NCI-H526 treated with DMSO at 0.1 percent for 48 hours (cell line): ENCODE measurements at places on chromosomes 12 and 14.

DNA sequence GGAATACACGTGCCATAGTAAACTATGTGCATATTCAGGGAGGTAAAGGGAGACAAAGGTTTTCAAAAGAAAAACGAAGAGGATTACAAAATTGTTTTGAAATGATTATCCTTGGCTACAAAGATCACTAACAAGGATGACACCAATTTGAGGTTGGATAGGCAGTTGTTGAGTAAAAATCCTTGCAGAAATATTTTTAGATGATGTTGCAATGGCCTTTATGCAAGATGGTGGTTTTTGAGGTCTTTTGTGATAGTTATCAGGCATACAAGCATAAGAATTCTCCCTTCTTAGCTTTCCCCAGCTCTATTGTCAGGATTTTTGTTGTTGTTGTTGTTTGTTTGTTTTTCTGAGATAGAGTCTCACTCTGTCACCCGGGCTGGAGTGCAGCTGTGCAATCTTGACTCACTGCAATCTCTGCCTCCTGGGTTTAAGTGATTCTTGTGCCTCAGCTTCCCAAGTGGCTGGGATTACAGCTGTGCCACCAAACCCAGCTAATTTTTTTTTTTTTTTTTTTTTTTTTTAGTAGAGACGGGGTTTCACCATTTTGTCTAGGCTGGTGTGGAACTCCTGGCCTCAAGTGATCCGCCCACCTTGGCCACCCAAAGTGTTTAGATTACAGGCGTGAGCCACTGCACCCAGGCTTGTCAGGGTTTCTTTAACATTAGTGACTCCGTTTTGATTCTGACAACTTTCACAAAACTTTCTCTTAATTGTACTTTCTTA, 7.8 kb downstream of the RNASE1 start:
- DNase-seq: no peak

DNA sequence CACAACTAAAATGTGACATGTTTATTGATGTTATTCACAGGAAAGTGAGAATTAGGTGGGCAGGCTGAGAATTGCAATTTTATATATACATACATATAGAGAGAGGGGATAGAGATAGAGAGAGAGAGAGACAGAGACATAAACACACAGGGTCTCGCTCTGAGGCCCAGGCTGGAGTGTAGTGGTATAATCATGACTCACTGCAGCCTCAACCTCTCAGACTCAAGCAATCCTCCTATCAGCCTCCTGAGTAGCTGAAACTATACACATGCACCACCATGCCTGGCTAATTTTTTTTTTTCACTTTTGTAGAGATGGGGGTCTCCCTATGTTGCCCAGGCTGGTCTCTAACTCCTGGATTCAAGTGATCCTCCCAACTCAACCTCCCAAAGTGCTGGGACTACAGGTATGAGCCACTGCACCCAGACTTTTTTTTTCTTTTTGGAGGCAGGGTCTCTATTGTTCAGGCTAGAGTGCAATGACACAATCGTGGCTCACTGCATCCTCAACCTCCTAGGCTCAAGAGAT, 49.1 kb downstream of the R3HDM2 start:
- no peak for DNase-seq

- DNase-seq: no peak
Measured at GRCh38 chr14:23392613-23393012, 15.5 kb downstream of the MYH6 start.

- DNase-seq: no peak
Measured at GRCh38 chr12:66885115-66885875, 206.4 kb upstream of the GRIP1 start.

DNA sequence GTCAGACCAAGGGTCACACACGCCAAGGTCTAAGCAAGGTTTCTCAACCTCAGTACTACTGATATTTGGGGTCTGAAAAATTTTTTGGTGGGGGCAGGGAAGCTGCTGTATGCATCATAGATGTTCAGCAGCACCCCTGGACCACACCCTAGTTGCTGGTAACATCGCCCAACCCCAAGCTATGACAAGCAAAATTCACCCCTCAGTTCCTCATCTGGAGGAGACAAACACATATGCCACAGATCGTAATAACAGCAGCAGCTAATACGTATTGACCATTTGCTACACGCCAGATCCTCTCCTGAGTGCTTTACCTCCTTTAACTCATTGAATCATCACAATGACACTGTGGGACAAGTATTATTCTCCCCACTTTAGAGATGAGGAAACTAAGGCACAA, 46.4 kb downstream of the ACTN1 start:
- DNase-seq: no peak

- no peak for DNase-seq
Measured at GRCh38 chr12:52215587-52216031, 17.4 kb upstream of the KRT7 start.

- no peak for DNase-seq
Measured at GRCh38 chr14:104928391-104929133, 3.9 kb downstream of the PLD4 start.

- no peak for DNase-seq
Measured at GRCh38 chr14:61184112-61184511, 97.0 kb downstream of the TMEM30B start.

DNA sequence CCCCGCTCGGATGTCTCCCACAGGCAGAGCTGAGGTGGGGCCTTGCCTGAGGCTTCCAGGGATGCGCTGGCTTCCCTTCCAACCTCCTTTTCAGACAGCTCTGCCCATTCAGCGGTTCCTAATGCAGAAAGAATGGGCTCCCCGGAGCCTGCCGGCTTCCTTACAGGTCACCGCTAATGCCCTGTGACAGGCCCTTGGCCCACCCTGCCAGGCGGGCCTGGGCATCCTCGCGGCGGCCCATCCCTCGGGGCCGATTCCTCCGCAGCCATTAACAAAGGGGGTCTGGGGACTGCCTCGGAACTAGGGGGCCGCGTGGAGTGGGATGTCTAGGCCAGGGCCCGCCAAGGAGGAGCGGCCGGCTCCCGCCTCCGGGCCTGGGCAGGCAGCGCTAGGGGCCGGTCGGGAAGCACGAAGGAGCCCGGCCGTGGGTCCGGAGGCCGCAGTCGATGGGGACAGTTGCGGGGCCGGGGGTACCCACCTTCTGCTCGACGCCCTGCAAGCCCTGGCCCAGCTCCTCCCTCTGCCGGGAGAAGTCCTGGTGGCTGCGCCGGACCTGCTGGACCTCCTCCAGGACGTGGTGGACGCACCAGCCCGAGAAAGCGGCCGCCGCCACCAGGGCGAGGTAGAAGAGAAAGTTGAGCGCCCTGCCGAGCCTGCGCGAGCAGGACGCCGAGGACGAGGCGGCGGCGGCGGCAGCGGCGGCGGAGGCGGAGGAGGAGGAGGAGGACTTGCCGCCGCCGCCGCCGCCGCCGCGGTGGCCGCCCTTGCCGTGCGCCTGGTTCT, 738 bp downstream of the CKAP4 start:
- DNase-seq: peak; percentile 12

- DNase-seq: no peak
Measured at GRCh38 chr14:64266239-64266638, 27.9 kb downstream of the ESR2 start.

DNA sequence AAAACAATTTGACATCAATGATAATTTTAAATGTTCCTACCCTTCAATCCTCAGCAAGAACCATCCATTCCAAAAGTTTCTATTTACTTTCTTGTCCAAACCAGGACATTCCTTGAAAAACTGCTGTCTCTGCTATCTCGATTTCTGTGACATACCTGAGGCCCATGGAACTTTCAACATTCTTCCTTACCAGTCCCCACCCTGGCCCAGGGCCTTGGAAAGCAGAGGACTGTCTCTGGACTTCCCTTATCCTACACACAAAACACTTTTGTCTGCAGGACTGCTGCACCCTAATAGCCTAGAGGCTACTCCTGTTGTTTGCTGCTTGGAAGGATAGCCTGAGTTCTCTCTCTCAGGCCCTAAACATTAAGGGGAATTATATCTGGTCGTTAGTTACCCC, 151.8 kb upstream of the DHRS4 start:
- no peak for DNase-seq

GRCh38 chr14:60506462-60506984, 2.4 kb upstream of the SIX6 start:
- no peak for DNase-seq

DNA sequence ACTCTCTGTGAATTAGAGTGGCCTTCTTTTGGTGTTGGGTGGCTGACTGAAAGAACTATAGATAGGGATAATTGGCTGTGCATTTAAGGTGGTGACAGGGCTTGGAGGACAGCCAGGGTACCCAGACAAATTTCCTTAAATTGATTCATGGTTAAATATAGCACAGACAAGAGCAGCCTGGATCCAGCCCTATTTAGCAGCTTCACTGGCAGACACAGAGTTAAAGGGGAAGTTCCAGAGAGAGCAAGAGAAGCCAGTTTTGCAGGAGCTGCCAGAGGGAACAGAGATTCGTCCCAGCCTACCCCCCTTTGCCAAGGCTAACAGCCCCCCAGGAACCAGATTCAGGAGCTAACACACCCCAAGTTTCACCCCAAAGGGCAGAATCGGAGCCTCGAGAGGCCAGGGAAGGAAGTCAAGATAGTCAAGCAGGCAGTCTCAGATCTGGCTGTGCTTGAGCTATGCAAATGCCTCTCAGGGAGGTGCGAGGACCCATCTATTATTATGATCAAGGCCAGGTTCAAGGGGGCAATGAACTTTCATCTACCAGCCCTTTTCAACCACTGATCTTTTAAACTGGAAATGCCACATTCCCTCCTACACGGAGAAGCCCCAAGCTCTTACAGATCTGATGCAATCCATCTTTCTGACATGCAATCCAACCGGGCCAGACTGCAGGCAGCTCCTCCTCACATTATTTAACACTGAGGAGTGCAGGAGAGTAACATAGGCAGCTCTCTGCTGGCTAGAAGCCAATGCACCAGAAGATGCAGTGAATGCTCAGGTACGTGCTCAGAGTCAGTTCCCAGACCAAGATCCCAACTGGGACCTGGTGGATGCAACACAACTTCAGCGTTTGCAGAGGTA, 58.2 kb downstream of the DHRS2 start:
- DNase-seq: no peak

DNA sequence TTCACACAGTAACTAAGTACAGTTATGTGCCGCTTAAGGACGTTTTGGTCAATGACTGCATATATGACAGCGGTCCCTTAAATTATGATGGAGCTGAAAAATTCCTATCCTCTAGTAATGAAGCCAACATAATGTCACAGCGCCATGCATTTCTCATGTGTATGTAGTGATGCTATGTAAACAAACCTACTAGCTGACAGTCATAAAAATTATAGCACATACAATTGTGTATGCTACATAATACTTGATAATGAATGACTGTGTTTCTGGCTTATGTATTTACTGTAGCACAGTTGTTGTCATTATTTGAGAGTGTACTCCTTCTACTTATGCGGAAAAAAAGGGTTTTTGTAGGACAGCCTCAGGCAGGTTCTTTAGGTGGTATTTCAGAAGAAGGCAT, 99.7 kb downstream of the DACT1 start:
- DNase-seq: peak; percentile 19

- DNase-seq: no peak
Measured at GRCh38 chr12:87217491-87217890, 811.7 kb downstream of the C12orf50 start.

- DNase-seq: no peak
Measured at GRCh38 chr12:108090932-108091678, 38.0 kb upstream of the WSCD2 start.

DNA sequence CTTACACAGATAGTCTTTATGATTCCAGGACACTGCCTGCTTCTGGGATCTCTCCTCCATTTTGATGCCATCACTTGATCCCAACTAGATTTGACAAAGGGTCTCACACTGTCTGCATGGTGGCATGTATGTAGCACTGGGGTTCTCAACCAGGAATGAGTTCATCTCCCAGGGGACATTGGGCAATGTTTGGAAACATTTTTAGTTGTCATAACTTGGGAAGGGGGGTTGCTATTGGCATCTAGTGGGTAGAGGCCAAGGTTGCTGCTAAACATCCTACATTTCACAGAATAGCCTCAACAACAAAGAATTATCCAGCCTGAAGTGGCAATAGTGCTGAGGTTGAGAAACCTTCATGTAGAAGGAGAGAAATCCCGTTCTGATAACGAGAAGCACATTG, 376.2 kb downstream of the DPF3 start:
- no peak for DNase-seq

GRCh38 chr12:538731-539539, 79.2 kb downstream of the B4GALNT3 start:
- no peak for DNase-seq

DNA sequence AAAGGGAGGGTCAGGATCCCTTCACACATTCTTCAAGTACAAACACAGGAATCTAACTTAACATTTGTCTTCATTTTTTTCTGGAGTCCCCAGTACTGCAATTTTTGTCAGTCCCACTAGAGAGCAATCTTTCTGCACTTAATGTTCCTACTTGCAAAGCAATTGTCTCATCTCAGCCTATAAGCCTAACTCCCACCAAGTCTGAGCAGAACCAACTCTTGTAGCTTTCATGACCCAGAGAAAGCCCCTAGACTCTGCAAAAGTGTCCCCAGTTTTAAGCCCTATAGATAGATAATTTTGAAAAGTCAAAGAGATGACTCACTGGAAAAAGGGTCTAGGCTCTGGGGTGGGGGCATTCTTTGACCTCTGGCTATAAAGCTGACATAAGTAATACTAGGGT, 1.8 kb upstream of the ZBTB39 start:
- DNase-seq: peak; percentile 62

DNA sequence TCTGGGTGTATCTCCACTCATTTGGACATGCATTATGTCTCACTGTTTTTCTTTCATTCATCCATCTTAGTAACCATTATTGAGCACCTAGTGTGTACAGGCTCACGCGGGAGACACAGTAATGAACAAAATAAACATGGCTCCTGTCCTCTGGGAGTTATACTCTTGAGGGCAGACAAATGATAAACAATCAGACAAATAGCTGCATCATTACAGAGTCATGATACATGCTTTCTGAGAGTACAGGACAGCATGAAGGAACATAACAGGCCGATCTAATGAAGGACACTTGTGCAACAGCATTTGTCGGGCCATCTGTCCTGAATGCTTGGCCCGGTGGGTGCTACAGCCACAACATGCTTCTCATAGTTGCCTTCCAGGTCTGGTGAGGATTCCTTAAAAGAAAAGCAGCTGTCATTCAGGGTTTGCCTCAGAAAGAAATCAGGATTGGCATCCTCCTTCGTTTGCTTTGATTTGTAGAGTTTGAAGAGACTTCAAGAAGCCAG, 77.2 kb upstream of the EGLN3 start:
- no peak for DNase-seq

- DNase-seq: peak; percentile 28
Measured at GRCh38 chr12:75960086-75960910, 71.3 kb downstream of the PHLDA1 start.

- no peak for DNase-seq
Measured at GRCh38 chr12:30692470-30692869, 3.2 kb downstream of the IPO8 start.

GRCh38 chr14:102043251-102044025, 43.4 kb downstream of the HSP90AA1 start:
- DNase-seq: no peak
